ENCODE measurements at places on chromosomes 3 and 15. TPM values are rescaled to one million over a fixed set of nuclear protein-coding genes. Genes with fewer than 3 reads are reported as not detected.

CCDC191 gene
- total RNA-seq: 0.49 TPM

GPR176 gene
- 54.9 TPM for total RNA-seq

NUP210 gene
- total RNA-seq: 31.4 TPM

RHOV gene
- 0.16 TPM for total RNA-seq

PLAAT1 gene
- total RNA-seq: 2.2 TPM

ARGFX gene
- not detected for total RNA-seq

All from mesangial cell (primary cell).